ENCODE measurements at places on chromosomes 12 and 14. TPM values are rescaled to one million over a fixed set of nuclear protein-coding genes. Genes with fewer than 3 reads are reported as not detected.

GRCh38 chr14:98994561-98994960, 277.4 kb downstream of the BCL11B start:
- H3K27ac ChIP-seq = no peak overlapping the region
- H3K4me1 ChIP-seq = no peaks in the 10 kb centered on the region
- H3K4me3 ChIP-seq = no peak overlapping the region

DNA sequence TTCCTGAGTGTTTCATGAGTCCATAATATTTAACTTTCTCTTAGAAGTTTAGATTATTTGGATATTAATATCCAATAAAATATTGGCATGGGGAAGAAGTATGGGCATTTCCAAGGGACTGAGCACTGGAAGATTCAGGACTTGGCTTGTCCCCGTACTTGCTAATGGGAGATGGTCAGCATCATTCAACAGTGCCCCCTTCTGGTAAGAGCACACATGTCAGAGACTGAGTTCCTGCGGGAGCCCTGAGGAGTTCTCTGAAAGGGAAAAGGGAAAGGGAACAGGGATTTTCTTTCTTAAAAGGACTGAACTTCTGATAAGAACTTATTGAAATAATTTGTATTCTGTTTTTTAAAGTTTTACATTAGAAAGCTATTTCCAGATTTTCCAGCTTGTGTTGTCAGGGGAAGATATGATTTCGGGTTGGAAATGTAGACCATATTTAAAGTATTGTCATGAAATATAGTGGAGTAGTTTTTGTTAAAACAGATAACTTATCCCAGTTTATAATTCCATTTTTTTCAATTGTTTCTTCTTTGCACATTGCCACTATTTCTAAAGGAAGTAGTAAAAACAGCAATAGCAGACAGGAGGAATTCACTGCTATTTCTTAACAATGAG, 59.8 kb upstream of the C12orf71 start:
- no peaks in the 10 kb centered on the region for H3K4me1 ChIP-seq
- no peak overlapping the region for H3K27ac ChIP-seq
- peak; percentile 49 for DNase-seq
- no peaks in the 10 kb centered on the region for H3K36me3 ChIP-seq

The FRMD6 gene
- total RNA-seq = 36.8 TPM

The GPR135 gene
- 7.9 TPM for total RNA-seq

The ACOT4 gene
- 1.4 TPM for total RNA-seq

GRCh38 chr12:111074965-111075364, 154.6 kb upstream of the MYL2 start:
- H3K36me3 ChIP-seq = no peaks in the 10 kb centered on the region
- no peak overlapping the region for H3K4me3 ChIP-seq
- H3K27ac ChIP-seq = no peak overlapping the region
- H3K4me1 ChIP-seq = no peaks in the 10 kb centered on the region
- no peaks in the 10 kb centered on the region for H3K27me3 ChIP-seq

The PLA2G1B gene
- total RNA-seq = not detected

DNA sequence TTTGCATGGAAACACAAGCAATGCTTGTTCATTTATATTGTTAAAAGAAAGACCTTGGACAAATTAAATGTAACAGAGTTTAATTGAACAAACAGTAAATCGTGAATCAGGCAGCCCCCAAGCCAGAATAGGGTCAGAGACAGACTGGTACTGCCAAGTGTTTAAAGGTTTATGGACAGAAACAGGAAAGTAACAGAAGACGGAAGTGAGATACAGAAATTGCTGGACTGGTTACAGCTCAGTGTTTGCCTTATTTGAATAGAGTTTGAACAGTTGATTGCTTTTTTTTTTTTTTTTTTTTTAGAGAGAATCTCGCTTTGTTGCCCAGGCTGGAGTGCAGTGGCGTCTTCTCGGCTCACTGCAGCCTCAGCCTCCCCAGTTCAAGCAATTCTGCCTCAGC, 50.3 kb downstream of the DAO start:
- no peak for DNase-seq
- H3K4me1 ChIP-seq = no peaks in the 10 kb centered on the region
- no peak overlapping the region for H3K4me3 ChIP-seq
- no peak overlapping the region for H3K27ac ChIP-seq
- no peaks in the 10 kb centered on the region for H3K27me3 ChIP-seq

The ATXN2 gene
- 102 TPM for total RNA-seq

DNA sequence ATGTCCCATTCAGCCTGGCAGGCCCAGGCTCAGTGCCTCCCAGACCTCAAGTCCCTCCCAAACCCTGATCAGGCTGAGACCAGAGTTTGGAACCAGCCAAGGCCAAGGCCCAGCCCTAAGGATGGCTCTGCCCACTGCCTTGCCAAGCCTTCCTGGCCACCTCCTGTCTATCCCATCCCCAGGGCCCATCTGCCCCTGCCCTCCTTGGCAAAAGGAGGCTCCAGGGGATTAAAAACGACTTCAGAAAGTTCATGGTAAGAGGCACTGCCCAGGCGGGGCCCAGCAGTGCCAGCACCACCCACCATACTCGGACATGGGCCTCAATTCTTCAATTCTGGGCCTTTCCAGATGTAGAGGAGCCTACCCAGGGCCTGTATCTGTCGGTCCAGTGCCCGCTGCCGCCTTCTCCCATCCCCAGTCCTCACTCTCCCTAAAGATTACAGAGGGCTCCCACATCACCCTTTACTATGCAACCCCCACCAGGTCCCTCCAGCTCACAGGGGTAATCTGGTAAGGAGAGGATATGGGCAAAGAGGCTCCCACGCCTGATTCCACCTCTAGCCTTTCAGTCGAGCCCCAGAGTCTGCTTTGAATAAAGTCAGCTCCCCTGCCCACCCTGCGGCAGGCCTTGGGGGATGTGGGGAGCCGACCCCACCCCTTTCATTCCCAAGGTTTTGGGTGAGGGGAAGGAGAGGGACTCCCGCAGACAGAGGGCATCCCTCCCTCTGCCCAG, 932 bp downstream of the ADCY6 start:
- peak overlapping the region; percentile 48 for H3K27ac ChIP-seq
- peaks cover 23% of the 10 kb centered on the region for H3K4me1 ChIP-seq
- H3K27me3 ChIP-seq = no peaks in the 10 kb centered on the region
- H3K36me3 ChIP-seq = no peaks in the 10 kb centered on the region
- H3K4me3 ChIP-seq = peak overlapping the region; percentile 24

The LHX5 gene
- total RNA-seq = not detected

DNA sequence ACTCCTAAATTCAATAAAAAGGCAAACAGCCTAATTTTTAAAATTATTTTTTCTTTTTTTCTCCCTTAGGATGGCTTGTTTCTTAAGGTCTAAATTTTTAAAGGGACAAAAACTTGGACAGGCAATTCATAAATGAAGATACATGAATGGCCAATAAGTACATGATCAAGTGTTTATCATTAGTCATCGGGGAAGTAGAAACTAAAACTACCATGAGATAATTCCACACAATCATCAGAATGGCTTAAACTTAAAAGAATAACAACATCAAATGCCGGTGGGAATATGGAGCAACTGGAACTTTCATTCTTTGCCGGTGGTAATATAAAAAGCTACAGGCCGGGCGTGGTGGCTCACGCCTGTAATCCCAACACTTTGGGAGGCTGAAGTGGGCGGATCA, 29.1 kb downstream of the MOK start:
- peaks cover 5% of the 10 kb centered on the region for H3K36me3 ChIP-seq
- no peaks in the 10 kb centered on the region for H3K27me3 ChIP-seq
- no peak overlapping the region for H3K4me3 ChIP-seq
- DNase-seq = no peak
- no peak overlapping the region for H3K27ac ChIP-seq

DNA sequence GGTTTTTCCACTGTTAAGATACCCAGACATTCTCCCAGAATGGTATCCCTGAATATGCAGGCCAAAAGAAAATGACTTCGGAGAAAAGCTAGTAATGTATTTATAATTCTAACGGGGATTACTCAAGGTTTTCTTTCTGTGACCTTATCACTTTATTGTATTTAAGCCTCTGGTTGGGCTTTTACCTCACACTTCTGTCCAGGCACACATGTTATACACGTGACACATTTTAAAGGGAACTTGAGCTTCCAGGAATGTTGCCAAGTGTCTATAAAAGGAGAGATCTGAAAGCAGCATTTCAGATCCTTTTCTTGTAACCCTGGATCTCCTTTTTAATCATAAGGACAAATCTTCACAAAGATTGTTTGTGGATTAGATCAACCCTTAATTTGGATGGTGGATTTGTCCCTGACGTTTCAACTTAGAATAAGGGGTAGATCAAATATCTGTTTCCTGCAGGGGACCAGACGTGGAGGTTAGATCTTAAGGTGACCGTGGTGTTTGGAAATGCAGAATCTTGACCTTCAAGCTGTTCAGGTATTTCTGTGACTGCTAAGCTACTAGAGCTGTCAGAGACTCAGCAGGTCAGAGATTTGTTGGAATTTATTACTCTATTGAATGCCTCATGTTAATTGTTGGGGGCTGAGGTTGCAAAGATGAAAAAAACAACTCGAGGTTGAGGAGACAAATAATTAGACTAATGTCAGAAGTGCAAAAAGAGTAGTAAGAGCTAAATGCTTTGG, 1.5 kb downstream of the CIPC start:
- peak overlapping the region; percentile 100 for H3K27ac ChIP-seq
- H3K27me3 ChIP-seq = no peaks in the 10 kb centered on the region
- no peak for DNase-seq
- peaks cover 37% of the 10 kb centered on the region for H3K4me1 ChIP-seq
